CD4-positive, alpha-beta T cell treated with Interleukin-6 for 4 hours (primary cell): ENCODE measurements at places on chromosomes 7 and 10.
A peak's percentile ranks its signal among the peaks of the same experiment; 100 is the strongest.

DNA sequence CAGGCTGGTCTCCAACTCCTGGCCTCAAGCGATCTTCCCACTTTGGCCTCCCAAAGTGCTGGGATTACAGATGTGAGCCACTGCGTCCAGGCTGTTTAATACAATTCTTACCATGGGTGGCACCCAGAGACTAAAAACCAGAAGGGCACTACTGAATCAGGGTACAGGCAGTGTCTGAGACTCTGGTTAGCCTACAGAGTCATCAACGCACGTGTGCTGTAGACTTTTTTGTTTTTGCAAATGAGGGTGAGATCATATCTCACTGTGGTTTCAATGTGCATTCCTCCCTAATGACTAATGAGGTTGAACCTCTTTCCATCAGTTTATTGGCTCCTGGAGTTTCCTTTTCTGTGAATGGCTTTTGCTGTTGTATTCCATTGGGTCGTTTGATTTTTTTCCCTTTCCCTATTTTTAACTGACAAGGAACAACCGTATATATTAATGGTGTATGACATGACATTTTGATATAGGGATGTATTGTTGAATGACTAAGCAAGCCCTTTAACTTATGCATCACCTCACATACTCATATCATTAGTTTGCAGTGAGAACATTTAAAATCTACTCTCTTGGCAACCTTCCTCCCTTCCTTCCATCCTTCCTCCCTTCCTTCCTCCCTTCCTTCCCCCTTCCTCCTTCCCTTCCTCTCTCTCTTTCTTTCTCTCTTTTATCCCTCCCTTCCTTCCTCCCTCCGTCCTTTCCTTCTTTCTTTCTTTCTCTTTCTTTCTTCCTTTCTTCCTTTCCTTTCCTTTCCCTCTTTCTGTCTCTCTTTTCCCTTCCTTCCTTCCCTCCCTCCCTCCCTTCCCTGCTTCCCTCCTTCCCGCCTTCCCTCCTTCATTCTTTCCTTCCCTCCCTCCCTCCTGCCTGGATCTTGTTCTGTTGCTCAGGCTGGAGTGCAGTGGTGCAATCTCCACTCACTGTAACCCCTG, 9.3 kb upstream of the TMEM270 start:
- peak; percentile 13 for DNase-seq

DNA sequence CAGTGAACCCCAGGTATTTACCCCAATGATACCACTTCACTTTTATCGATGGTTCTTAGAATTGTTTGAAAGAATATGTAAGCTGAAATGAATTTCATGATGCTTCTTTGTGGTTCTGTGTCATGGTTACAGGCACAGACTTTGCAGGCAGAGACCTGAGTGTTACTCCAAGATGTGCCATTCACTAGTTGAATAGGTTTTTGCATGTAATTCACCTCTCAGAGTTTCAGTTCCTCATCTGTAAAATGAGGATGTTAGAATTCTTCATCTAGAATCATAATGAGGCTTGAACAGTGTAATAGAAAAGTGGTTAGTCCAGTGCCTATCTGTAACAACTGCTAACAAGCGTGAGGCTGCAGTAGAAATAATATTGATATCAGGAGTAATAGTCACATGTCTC, 54.6 kb downstream of the VSTM2A start:
- DNase-seq: no peak

GRCh38 chr10:97766996-97767924, 4.5 kb downstream of the SFRP5 start:
- DNase-seq: no peak

GRCh38 chr7:44275957-44276570, 49.3 kb downstream of the CAMK2B start:
- DNase-seq: no peak

- DNase-seq: no peak
Observed at GRCh38 chr7:105877736-105878135, 1.3 kb upstream of the ATXN7L1 start.

- DNase-seq: no peak
Observed at GRCh38 chr10:89478739-89479654, 56.4 kb downstream of the SLC16A12 start.
